ENCODE measurements at places on chromosomes 2 and 18.
A peak's percentile ranks its signal among the peaks of the same experiment; 100 is the strongest.

DNA sequence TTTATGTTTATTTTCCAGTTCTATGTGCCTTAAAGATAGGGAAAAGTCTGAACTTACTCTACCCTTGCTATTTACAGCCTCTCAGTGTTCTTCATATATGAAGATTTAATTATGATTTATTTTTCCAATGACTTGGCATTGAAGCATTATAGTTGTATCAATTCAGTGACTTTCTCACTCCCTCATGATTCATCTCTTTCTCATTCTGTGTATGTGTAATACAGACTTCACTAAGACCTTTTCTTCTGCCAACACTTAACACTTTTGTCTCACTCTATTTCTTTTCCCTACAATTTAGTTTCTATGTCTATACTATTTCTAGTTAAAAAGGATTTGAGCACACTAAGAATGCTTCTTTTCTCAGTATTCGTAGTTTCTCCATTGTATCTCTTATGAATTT, 1470.3 kb upstream of the ACVR2A start:
- DNase-seq: no peak

DNA sequence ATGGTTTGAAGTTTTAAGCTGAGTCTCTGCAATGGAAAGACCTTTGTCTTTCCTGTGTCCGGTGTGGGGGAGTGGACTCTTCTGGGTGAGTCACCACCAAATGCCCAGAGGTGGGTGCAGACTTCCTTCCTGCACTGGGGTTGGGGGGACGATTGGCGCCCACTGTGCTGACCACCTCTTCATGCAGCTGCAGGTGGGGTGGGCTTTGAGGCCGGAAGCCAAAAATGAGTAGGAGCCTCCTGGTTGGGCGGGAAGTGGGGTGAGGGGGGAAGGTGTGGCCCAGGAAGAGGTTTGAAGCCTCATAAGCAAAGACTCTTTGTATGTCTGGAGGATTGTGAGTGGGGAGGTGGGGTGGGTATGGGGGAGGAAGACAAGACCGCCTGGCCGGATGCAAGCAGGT, 27.6 kb downstream of the PAX8 start:
- DNase-seq: no peak

GRCh38 chr2:163592954-163593622, 142.7 kb downstream of the FIGN start:
- no peak for DNase-seq

DNA sequence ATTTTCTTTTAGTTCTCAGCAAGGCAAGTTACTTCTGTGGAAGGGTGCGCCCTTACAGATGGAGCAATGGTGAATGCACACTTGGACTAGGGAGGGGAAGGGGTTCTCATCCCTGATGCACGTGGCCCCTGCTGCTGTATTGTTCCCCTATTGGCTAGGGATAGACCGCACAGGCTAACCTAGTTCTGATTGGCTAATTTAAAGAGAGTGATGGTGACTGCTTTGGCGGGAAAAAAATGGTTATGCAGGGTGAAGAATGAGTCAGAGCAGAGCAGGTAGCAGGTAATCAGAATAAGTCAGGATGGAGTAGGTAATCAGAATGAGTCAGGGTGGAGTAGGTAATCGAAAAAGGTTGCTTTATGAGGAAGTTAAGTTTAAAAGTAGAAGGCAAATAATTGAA, 171.5 kb downstream of the MTCL1 start:
- no peak for DNase-seq

GRCh38 chr2:135256531-135257260, 204.6 kb downstream of the RAB3GAP1 start:
- no peak for DNase-seq

DNA sequence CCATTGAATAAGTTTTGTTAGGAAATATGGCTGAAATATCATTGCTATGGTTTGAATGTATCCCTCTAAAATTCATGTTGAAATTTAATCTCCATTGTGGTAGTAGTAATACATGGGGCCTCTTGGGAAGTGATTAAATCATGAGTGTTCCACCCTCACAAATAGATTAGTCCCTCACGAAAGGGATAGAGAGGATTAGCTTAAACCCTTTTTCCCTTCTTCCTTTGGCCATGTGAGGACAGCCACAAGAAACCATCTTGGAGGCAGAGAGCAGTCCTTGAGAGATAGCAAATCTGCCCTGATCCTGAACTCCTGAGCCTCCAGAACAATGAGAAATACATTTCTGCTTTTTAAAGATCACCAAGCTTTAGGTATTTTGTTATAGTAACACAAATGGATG, 274.2 kb downstream of the CDH19 start:
- no peak for DNase-seq

GRCh38 chr2:143916781-143917180, 603.1 kb downstream of the ZEB2 start:
- DNase-seq: no peak

GRCh38 chr2:134512734-134513464, 205.9 kb downstream of the TMEM163 start:
- no peak for DNase-seq

DNA sequence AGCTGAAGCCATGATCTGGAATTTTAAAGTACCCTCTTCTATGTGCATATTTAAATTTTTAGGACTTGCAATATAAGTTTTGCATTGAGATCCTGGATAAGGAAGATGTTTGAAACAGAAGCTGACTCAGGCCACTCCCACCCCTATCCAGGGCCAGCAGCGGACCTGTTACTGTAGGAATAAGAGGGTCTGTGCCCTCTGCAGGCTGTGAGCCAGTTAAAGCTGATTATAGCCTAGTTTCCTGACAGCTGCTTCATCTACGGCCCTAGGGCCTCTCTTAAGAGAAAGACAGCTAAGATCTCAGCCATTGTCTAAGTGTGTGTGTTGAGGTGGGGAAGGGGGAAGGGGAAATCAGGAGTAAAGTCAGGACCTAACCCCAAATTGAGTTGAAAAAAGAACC, 234.0 kb downstream of the HAUS1 start:
- DNase-seq: no peak

GRCh38 chr2:22990246-22990645, 394.7 kb upstream of the KLHL29 start:
- no peak for DNase-seq

DNA sequence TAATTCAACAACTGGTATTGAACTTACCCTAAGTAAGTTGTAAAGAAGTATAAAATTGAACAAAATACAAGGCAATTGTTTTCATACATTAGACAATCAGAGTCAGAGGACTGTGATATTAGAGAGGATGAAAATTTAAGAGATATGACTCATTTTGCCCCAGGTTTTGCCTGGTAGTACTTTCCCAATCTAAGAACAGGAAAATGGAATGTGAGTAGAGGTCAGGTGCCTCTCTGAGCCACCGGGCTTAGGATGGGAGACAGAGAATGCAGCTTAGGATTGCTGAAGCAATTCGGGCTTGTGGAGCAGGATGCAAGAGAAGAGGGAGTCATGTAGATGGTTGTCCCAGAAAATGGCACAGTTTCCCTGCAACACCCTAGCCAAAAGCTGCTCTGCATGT, 219.7 kb upstream of the CHST9 start:
- no peak for DNase-seq

DNA sequence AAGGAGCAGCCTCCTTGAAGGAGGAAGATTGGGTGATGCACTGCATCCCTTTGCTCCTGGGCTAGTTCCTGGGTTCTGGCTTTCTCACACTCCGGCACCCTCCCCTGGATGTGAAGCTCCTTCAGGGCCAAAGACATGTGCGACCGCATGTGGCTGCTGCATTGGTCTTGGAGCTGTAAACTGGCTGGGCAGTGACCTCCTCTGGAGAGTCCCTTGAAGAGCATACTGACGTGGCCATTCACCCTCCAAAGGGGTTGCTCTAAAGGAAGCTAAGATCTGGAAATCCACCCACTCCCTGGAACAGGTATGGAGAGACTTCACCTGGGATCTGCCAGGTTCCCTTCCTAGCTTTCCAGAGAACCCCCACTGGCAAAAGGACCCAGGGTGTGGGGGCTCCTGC, 62.1 kb downstream of the TMEM17 start:
- DNase-seq: no peak

DNA sequence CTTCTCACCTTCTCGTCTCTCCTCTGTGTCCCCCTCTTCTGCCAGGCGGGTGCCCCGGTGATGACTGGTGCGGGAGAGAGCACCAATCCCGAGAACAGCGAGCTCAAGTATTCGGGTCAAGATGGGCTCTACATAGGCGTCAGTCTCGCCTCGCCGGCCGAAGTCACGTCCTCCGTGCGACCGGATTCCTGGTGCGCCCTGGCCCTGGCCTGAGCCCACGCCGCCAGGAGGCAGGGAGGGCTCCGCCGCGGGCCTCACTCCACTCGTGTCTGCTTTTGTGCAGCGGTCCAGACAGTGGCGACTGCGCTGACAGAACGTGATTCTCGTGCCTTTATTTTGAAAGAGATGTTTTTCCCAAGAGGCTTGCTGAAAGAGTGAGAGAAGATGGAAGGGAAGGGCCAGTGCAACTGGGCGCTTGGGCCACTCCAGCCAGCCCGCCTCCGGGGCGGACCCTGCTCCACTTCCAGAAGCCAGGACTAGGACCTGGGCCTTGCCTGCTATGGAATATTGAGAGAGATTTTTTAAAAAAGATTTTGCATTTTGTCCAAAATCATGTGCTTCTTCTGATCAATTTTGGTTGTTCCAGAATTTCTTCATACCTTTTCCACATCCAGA, 31.3 kb downstream of the GATA6 start:
- no peak for DNase-seq

GRCh38 chr2:230944123-230944653, 19.1 kb upstream of the GPR55 start:
- no peak for DNase-seq

DNA sequence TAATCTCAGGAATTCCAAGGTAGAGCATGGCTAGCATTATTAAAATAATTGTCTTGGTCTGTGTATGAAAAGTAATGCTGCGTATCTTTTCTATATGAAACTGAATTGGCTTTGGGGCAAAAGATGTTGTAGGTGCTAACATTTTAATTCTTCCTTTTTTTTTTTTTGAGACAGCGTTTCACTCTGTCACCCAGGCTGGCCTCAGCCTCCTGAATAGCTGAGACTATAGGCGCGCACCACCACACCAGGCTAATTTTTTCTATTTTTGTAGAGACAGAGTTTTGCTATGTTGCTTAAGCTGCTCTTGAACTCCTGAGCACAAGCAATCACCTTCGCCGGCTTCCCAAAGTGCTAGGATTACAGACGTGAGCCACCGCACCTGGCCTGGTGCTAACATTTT, 172.6 kb upstream of the STON1 start:
- no peak for DNase-seq

- no peak for DNase-seq
These were observed 118.5 kb upstream of the HS6ST1 start for GRCh38 chr2:128437204-128437565.

DNA sequence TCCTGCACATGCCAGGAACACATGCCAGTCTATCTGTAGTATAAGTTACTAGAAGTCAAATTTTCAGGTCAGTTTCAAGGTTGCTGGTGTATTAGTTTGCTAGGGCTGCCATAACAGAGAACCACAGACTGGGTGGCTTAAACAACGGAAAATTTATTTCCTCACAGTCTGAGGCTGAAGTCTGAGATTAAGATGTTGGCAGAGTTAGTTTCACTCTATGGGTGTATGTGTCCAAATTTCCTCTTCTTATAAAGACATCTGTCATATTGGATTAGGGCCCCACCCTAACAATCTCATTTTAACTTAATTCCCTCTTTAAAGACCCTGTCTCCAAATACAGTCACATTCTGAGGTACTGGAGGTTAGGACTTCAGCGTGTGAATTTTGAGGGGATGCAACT, 26.5 kb downstream of the B3GNT7 start:
- DNase-seq: no peak

GRCh38 chr2:235098736-235099494, 147.1 kb downstream of the SH3BP4 start:
- DNase-seq: peak; percentile 34

DNA sequence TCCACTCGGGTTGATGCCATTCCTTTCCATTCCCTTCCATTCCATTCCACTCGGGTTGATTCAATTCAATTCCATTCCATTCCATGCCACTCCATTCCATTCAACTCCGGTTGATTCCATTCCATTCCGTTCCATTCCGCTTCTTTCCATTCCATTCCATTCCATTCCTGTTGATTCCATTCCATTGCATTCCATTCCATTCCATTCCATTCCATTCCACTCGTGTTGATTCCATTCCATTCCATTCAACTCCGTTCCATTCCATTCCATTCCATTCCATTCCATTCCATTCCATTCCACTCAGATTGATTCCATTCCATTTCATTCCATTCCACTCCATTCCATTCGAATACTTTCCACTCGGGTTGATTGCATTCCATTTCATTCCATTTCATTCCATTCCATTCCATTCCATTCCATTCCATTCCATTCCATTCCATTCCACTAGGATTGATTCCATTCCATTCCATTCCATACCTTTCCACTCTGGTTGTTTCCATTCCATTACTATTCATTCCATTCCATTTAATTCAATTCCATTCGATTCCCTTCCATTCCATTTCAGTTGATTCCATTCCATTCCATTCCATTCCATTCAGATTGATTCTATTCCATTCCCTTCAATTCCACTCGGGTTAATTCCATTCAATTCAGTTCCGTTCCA, 1141.8 kb downstream of the RPIA start:
- DNase-seq: no peak

GRCh38 chr2:207477896-207478295, 51.9 kb upstream of the CREB1 start:
- DNase-seq: no peak

DNA sequence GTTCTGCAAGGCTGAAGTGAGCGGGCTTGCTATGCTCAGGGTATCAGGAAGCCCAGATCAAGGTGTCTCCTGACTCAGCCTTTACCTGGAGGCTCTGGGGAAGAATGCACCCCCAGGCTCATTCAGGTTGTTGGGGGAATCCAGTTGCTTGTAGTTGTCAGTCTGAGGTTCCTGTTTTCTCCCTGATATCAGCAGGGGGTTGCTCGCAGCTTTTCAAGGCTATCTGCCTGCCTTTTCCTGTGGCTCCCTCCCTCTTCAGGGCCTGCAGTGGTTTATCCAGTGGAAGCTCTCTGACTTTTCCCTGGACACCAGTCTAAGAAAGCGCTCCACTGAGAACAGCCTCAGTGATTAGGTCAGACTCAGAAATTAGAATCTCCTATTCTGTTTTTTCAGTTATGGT, 116.6 kb downstream of the PTPRM start:
- DNase-seq: no peak

DNA sequence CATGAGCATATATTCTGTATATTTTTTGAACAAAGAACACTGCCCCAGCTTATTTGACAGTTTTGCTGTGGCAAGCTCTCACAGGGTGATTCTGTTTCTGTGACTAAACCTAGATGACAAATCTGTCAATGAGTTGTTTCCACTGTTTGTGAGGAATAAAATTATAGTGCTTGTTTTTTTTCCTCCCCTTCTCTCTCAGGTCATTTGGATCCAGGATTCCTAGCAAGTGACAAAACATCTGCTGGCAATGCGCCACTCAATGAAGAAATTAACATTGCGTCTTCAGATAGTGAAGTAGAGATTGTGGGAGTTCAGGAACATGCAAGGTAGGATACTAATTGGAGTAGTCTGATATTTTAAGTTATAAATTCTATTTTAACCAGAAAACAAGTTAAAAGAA, 149.3 kb downstream of the HAUS1 start:
- DNase-seq: no peak

- DNase-seq: no peak
These were observed 163.2 kb upstream of the KLF7 start for GRCh38 chr2:207328944-207329386.

All from HS-27A (cell line).